EL (cell line): ENCODE measurements at places on chromosomes 12 and 14.
A peak's percentile ranks its signal among the peaks of the same experiment; 100 is the strongest.

DNA sequence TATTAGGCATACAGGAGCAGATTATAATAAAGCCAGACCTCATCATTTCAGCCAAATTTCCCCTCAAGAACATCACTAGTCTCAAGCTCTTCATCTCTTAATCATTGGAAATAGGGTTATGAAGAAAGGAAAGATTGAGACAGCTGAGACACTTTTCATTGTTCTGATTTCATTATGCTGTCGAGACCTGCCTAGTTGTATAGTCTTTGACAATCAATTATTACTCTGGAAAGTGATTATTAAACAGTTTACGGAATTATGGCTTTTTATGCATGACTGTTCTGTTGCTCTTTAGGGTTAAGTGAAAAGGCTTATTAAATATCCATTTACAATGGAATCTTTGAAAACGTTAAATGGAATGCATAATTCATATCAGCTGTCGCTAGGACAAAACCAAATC is 48.3 kb downstream of the TTC6 start:
- DNase-seq: no peak

DNA sequence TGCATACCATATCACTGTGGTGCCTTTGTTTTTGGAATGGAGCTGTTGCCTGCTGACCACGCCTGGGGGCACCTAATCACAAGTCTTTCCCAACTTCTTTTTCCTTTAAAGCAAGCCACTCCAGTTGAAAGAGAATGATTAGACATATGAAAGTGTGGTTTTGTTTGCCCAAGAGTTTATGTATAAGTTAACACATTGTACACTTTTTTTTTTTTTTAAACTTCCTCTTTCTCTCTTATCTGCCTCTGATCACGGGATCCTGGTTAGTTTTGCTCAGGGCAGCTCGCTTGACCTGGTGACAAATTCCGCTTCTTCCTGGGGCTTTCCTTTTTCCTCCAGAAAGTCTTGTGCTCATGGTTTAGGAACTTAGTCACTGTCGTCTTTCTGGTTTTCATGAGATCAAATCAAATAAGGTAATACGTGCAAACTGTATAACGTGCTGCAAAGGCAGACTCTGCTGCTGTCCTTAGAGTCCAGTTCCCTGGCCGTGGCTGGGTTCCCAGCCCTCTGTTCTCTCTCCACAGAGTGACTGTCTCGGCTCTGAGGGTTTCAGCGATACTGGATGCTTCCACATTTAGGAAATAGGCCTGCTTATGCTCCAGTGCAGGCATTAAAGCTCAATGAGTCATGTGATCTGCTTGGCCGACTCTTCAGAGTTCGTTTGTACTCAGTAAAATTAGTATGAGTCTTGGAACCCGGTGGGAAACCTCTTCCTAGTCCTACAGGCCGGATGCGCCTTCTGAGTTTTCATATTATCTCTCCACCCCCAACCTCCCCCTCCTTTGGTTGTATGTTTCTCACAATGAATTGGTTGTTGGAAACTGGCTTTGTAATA is 15.2 kb downstream of the RASSF3 start:
- peak; percentile 91 for DNase-seq

- peak; percentile 77 for DNase-seq
Observed at GRCh38 chr12:52203079-52203921, 11.5 kb upstream of the KRT80 start.

GRCh38 chr12:19234981-19235871 is 105.7 kb downstream of the PLEKHA5 start:
- DNase-seq: peak; percentile 29

DNA sequence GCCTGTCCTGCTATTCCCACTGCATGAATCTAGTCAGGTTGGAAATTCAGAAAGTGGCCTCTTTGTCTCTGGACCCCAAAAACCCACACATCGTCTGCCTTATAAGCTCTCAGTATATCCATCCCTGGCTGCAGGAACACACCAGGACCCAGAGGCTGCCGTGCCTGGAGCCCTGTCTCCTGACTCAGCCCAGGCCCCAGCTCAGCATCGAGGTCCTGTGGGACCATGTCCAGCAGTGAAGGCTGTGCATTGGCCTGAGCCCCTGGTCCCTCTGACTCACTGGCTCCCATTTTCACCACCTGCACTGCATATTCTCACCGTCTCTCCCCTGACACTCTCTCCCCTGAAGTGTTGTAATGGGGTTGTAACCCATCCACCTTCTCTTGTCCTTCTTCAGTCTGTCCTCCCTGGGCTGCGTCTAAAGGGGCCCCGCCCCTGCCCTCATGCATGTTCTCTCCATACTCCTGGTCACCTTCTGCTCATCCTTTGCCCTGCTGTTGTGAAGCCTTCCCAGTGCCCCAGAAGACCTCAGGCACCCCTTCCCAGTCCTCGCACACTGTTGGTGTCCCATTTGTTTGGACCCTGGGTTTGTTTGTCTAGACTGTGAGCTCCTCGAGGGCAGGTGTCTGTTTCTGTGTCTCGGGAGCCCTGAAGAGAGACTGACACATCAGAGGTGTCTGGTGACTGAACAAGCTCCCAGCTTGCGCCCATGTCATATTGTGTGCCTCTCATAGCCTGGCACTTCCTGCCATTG is 43.8 kb downstream of the EVL start:
- DNase-seq: no peak

GRCh38 chr14:105519946-105520698 is 6.3 kb upstream of the TMEM121 start:
- no peak for DNase-seq

DNA sequence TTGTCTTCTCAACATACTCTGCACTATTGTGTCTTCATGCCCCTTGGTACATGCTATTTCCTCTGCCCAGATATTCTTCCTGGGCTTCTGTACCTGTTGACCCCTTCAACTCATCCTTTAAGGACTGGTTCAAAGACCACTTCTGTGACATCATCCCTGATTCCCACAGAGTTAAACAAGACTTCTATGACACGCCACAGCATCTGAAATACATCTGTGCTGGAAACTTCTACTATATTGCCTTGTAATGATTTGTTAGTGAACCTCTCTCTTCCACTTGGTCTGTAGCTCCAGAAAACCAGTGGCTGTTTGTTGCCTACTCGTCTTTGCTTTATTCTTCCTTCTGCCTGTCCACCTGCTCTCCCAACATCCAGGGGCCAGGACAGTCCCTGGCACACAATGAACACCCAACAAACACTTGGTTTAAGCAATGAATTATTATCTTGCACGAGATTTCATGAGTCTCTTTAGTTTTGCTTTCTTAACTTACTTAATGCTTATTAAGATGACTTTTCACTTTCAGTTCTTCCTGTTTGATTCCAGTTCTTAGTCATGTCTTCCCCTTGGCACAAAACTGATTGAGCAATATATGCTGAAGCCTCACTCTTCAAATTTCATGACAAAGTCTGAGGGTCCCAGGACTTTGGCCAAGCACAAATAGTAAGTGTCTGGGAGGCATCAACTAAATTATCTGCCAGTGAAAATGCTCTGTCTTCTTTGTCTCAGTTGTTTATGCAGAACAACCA is 485.9 kb downstream of the APAF1 start:
- DNase-seq: no peak

DNA sequence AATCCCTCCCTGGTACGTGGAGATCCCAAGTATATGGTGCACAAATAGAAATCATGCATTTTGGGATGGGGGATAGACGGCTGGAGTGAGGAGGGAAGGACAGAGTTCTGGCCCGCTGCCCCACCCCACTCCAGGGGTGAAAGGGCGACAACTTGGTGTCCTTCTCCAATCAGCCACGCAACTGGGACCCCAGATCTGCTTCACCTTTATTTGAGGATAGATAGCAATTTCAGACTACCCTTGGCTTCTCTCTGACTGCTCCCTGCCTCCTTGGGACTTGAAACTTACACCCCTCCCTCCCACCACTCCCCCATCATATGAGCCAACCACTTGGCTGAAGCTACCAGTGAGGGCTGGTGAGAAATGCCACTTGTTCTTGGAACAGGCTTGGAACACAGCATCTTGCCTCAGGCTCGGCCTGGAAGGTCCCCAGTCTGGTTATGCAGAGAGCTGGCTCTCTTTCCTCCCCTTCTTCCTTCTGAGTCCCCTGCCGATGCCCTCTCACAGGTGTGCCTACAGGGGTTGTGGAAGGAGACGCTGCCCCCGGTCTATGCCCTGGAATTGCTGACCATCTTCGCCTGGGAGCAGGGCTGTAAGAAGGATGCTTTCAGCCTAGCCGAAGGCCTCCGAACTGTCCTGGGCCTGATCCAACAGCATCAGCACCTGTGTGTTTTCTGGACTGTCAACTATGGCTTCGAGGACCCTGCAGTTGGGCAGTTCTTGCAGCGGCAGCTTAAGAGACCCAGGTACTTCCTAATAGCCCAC is 8.1 kb downstream of the OAS3 start:
- DNase-seq: no peak

GRCh38 chr14:50001151-50001998 is 108.5 kb downstream of the ARF6 start:
- peak; percentile 89 for DNase-seq
